ENCODE measurements at places on chromosomes 3 and 15. TPM values are rescaled to one million over a fixed set of nuclear protein-coding genes. Genes with fewer than 3 reads are reported as not detected.

The C2CD4A gene
- not detected for polyA plus RNA-seq

The GP5 gene
- 0.05 TPM for polyA plus RNA-seq

The CLDN16 gene
- not detected for polyA plus RNA-seq

The LRRC31 gene
- not detected for polyA plus RNA-seq

The ILDR1 gene
- 4.0 TPM for polyA plus RNA-seq

The RAB8B gene
- 57.6 TPM for polyA plus RNA-seq

The EFHB gene
- polyA plus RNA-seq: 1.0 TPM

The MST1R gene
- polyA plus RNA-seq: 1.2 TPM

The U2SURP gene
- polyA plus RNA-seq: 114 TPM

The SHC4 gene
- not detected for polyA plus RNA-seq

The PCBP4 gene
- 13.9 TPM for polyA plus RNA-seq

The SCAANT1 gene
- polyA plus RNA-seq: not detected

The RNF168 gene
- polyA plus RNA-seq: 13.1 TPM

The CCR9 gene
- 6.3 TPM for polyA plus RNA-seq

The MRAS gene
- polyA plus RNA-seq: not detected

The EXOSC7 gene
- 37.7 TPM for polyA plus RNA-seq

The FGD5 gene
- not detected for polyA plus RNA-seq

Data from IgD-negative memory B cell (primary cell).